Left hindlimb (tissue), 1 donor: ENCODE measurements at places on chromosomes 1 and 21.

DNA sequence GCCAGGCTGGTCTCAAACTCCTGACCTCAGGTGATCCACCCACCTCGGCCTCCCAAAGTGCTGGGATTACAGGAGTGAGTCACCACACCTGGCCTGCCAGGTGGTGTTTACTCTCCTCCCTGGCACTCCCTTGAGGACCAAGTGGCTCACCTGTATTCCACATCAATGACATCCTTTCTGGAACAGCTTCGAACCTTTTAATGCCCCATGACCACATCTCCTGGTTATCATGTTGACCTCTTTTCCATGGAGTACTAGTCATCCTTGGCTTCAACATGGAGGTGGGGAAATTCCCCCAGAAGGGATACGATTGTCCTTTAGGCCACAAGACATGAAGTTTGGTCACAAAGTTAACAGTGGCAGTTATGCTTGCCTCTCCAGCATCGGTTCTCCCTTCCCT is 66.9 kb downstream of the CDC7 start:
- DNase-seq = no peak

- DNase-seq = no peak
These were observed 572.9 kb upstream of the CAMK1G start for GRCh38 chr1:209010475-209011230.

DNA sequence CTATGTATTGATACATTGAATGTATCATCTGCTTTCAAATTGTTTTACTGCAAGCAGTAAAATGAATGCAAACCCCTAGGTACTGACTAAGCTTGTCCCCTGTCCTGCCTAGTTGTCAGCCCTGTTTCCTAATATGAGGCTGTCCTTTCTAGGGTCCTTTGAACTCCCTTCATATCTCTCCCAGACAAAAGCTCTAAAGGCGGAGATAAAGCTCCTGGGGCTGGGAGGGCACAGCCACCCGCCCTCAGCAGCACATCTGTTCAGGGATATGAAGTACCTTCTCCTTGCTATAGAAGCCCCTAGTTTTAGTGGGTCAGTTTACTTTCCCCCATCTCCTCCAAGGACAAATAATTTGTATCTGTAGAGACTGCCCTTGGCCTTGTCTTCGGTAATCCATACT is 93.1 kb upstream of the ETS2 start:
- no peak for DNase-seq

DNA sequence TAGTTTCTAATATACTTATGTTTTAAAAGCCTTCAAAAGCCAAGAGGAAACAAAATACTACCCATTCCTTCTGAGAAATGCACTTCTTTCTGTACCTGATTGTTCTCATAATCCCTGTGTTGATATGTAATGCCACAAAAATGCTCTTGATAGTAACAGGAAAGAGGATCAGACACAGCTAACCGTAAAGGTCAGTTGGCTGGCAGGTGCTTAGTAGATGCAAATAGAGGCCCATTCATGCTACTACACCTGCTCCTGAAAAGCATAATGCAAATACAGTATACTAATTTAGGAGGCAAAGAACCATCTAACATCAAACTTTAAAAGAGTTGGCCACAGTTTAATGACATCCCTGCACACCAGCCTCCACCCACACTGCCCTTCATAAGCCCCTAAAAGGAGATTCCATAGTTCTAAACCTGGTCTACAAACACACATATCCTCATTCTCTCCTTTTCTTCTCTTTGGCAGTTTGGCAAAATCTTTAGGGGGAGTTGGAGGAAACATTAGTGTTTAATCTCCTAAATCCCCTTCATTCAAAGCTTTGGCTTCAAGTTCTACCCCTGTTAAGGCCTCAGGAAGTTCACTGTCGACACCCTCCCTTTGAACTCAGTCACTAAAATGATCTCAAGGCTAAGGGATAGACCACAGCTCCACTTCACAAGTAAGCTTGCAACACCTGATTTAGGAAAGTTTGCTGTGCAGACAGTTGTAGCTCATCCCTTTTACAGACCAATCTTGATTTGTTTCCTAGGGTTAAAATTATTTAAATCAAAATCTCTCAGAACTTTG is 2.9 kb upstream of the CD46 start:
- no peak for DNase-seq
